Panc1 (cell line): ENCODE measurements at places on chromosomes 16 and 17. TPM values are rescaled to one million over a fixed set of nuclear protein-coding genes. Genes with fewer than 3 reads are reported as not detected.

Gene WFIKKN1
- 2.0 TPM for total RNA-seq

- no peaks in the 10 kb centered on the region for H3K36me3 ChIP-seq
- peak overlapping the region; percentile 74 for H3K27ac ChIP-seq
- peaks cover 19% of the 10 kb centered on the region for H3K4me1 ChIP-seq
- DNase-seq = peak; percentile 80
- H3K27me3 ChIP-seq = no peaks in the 10 kb centered on the region
- H3K4me3 ChIP-seq = no peak overlapping the region
Observed at GRCh38 chr17:29240968-29241963, 5.4 kb upstream of the CRYBA1 start.

GRCh38 chr16:78552106-78552675 is 452.7 kb downstream of the WWOX start:
- H3K27me3 ChIP-seq = no peaks in the 10 kb centered on the region
- no peak for DNase-seq
- H3K4me3 ChIP-seq = no peak overlapping the region
- no peaks in the 10 kb centered on the region for H3K36me3 ChIP-seq
- no peak overlapping the region for H3K27ac ChIP-seq

DNA sequence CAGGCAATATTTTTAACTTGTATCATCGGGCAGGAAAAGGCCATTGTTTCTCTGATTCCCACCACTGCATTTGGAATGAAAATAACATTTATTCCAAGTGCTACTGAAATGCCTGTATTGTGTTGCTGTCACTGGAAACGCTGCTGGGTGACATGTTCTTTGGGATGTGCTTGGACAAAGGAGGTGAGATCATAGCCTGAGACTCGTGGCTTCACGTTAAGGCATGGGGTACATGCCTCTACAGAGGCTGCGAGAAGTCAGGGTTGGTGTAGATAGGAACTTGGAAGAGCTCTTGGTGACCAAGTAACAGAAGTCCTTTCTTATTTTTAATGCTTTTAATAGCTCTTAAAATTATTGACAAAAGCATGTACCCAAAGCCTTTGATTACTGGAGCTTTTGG is 58.8 kb upstream of the MAF start:
- H3K4me1 ChIP-seq = no peaks in the 10 kb centered on the region
- H3K27me3 ChIP-seq = no peaks in the 10 kb centered on the region
- no peak for DNase-seq
- H3K4me3 ChIP-seq = no peak overlapping the region
- no peaks in the 10 kb centered on the region for H3K36me3 ChIP-seq
- H3K27ac ChIP-seq = no peak overlapping the region

- H3K4me3 ChIP-seq = no peak overlapping the region
- DNase-seq = no peak
- no peaks in the 10 kb centered on the region for H3K27me3 ChIP-seq
- no peak overlapping the region for H3K27ac ChIP-seq
- peaks cover 35% of the 10 kb centered on the region for H3K4me1 ChIP-seq
- no peaks in the 10 kb centered on the region for H3K36me3 ChIP-seq
Observed at GRCh38 chr17:29140631-29141513, 39.3 kb downstream of the MYO18A start.
